Hippocampal formation (tissue), 2 donors: ENCODE measurements at places on chromosomes 3 and 15.
A peak's percentile ranks its signal among the peaks of the same experiment; 100 is the strongest.

GRCh38 chr3:179321668-179322285 is 1.1 kb upstream of the ZNF639 start:
- peak; percentile 12 for DNase-seq

DNA sequence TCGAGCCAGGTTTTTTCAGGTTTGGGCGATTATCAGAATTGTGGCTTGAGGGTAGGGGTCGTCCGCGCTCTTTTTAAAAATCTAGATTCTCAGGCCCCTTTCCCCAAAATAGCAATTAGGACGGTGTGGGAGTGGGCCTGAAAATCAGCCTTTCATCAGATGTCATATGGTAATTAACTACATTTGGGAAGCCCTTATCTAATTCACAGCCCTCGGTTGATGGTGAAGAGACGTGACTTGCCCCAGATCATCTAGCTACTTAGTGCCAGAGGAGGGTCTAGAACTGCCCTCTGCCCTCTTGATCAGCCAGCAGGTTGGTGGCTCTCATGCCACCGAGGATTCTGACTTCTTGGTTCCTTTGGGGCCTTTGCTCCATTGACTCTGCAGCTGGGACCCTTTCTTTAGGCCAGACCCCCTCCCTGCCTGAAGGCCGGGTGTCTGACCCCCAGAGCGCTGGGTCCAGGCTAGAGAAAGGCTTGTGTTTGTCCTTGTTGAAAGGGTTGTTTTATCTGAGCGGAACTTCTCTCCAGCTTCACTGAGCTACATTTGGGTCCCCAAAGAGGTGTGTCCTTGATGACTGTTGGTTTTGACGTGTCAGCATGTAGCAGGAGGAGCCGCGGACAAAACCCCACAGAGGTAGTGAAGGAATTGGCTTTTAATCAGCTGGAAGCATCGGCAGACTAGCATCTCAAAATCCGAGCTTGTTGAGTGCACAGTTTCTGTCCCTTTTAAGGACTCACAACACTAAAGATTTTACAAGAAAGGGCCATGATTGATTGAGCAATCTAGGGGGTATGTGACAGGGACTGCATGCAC is 857 bp downstream of the AEN start:
- no peak for DNase-seq

DNA sequence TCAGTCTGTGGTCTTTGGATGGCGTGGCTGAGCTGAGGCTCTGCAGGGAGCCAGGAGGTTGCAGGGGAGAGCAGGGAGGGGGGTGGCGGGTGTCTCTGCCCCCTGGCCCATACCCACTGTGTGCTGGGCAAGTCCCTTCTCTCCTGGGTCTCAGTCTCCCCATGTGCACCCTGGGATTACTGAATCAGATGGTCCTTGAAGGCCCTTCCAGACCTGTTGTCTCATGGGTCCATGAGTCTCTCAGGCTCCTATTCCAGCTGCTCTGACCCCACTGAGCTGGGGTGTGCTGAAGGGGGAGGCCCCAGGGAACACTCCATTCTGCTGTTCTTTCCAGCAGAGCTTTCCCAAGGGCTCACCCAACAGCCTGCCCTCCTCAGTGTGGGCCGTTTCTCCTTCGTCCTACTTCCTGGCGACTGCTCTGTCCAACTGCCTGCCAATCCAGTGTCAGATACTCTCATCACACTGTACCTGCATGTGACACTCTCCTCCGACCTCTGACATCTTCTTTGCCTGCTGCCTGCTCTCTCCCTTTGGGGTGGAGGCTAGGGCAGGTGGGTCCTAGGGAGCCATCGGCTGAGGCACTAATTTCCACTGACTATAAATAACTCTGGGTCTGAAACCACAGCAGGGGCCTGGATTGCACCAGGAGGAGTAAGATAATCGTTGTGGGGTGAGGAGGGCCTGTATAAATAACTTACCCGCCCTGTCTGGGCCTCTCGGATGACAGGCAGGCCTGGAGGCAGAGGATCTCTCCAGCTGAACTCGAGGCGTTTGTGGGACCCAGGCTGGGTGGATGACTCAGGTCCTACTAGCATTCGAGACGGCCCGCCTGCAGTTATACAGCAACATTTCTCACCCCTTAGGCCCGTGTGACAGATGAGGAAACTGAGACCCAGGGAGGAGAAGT is 67.1 kb downstream of the ATP2B2 start:
- no peak for DNase-seq

GRCh38 chr3:170709046-170709445 is 123.2 kb upstream of the SLC7A14 start:
- no peak for DNase-seq

- DNase-seq: no peak
Observed at GRCh38 chr15:35007397-35007796, 19.3 kb upstream of the ZNF770 start.

DNA sequence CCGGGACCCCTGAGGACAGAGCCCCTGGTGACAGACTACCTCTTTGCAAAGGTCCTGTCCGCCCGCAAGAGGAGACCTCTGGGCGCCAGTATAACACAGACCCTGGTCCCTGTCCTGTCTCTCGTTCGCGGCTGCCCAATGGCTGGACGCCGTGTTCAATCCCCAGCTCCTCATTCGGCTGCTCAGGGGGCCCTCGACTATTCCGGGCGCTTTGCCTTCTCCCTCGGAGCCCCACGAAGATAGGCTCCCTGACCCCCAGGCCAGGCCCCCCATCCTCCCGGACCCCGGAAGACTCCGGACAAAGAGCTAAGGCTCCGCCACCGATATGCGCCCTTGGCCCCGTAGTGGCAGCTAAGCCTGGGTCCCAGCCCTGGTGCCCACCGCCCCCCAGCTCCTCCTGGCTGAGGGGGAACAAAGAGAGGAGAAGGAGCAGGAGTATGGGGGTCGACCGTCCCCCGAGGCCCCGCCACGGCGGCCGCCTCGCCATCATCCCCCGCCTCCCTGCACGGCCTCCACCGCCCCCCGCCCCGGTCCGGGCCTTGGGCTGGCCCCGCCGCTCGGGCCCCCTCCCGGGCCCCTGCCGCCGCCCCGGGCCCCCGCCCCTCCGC is 437 bp downstream of the CELSR3 start:
- no peak for DNase-seq

DNA sequence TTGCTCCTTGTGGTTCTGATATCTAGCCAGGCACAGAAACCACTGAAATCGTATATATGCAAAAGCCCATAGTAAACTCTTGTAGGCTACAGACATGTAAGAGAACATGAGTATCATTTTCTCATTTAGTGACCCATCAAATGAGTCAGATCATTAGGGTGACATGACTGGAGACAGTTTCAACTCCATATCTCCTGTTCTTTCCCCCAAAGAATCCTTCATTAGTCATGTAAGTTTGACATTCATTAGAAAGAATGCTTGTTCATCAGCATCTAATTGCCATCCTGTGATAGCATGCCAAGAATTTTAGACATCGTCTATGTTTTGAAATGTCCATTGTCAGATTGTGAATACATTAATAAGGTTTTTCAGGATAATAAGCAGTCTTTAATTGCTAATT is 264.9 kb upstream of the TPM1 start:
- DNase-seq: no peak

- no peak for DNase-seq
Observed at GRCh38 chr15:64232400-64232799, 69.6 kb upstream of the PPIB start.

DNA sequence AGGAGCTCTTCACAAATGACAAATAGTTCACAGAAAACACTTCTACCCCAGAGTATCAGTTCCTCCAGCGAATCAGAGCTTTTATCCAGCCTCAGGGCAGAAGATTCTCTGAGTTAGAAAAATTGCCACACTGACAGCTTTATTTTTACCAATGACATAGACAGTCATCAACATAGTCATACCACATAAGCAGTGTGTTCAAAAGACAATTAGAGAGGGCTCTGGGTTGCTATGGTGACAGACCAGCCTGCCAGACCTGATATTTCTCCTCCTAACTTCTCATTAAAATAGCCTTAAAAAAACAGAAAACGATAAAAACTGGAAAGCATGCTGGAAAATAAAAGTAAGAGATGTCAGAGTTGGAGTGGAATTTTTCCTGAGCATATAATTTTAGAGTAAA is 45.9 kb upstream of the COL6A5 start:
- DNase-seq: no peak

- DNase-seq: no peak
Observed at GRCh38 chr3:189512039-189512438, 119.2 kb upstream of the TP63 start.

GRCh38 chr3:106629215-106629832 is 747.9 kb upstream of the CCDC54 start:
- no peak for DNase-seq

DNA sequence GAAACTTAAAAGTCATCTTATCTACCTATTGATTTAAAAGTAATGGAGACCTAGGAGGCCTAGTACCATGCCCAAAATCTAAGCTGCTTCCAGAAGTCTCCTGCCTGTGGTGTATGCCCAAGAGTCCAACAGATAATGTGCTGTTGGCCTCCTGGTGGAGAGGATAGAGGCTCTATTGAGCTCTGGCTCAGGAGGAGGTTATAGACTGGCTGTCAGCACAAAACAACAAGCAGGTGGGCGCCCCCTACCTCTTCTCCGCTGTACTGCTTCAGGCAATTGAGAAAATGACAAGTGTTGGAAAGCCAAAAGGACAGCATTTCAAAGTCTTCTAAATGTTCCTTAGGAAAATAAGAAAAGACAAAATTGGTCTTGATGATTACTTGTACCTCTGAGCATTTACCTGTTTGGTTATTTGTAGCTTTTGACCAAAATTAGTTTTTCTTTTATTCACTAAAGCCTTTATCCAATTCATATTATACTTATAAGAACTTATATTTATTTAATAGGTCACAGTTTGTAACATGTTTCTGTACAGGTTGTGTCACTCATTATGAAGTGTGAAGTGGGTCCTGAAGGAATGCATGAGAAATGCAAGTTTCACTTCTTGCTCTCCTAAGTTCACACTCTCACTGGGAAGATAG is 17.2 kb upstream of the GNB5 start:
- DNase-seq: no peak

DNA sequence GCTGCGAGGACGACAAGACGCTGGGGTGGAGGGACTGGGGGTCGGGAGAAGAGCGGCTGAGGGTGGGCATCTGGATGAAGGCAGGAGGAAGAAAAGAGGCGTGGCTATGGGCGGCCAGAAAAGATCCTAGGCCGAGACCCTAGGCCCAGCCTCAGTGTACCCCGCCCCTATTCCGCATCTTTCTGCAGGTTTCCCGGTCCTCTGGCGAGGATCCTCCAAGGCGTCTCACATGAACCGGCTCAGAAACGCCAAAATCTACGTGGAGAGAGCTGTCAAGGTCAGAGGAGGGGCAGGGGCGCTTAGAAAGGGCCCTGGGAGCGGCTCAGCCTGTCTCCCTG is 340 bp downstream of the TTLL3 start:
- no peak for DNase-seq

GRCh38 chr3:53187430-53187829 is 26.4 kb downstream of the PRKCD start:
- no peak for DNase-seq

GRCh38 chr3:126573492-126574117 is 14.9 kb upstream of the C3orf22 start:
- no peak for DNase-seq

DNA sequence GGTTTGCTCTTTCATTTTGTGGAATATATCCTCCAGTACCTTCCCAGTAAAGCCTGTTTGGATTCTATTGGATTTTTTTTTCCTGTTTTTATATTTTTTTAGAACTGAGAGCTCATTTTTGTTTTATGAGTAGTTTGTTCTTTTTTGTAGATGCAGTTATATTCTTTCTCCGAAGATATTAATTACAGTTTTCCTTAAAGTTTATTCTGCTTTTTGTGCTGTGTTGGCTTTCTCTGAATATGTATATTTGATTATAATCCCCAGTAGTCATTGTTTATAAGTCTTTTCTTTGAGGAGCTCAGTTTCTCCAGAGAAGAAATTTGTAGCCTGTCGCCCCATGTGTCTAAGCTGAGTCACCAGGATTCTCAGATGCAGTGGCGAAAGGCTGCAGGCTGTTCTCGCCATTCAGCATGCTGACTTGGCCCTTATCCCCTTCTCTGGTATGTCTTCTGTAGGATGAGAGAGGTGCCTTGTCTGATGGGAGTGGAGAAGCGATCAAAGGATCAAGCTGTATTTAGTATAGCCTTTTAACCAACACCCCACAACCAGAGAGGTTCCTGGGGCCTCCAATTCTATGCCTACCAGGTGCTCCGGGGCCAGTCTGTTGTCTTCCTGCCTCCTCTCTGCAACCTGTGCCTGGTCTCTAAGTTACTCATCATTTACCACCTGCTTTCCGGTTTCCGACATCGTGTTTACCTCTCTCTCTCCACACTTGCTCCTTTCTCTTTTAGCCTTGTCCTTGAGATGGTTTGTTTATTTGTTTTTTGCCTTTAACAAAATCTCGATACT is 31.7 kb upstream of the MFSD1 start:
- no peak for DNase-seq

DNA sequence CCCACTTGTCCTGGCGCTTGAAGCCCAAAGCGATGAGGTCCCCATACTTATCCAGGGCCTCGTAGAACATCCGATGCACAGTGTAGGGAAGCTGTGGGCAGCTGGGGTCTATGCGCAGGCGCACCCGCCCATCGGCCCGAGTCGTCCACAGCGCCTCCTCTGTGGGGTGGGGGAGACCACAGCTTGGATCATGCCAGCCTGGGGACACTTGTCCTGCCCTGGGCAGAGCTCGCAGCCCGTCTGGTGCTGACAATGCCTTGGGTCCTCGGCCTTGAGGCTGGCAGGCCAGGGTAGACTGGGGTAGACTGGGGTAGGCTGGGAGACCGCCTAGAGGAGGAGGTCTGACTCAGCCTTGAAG is 39.8 kb downstream of the ACSBG1 start:
- no peak for DNase-seq

GRCh38 chr3:82178291-82178690 is 416.8 kb upstream of the GBE1 start:
- no peak for DNase-seq

GRCh38 chr15:74768771-74769342 is 13.0 kb upstream of the CSK start:
- DNase-seq: peak; percentile 62

- DNase-seq: no peak
Observed at GRCh38 chr3:106004137-106004681, 135.4 kb upstream of the CBLB start.

DNA sequence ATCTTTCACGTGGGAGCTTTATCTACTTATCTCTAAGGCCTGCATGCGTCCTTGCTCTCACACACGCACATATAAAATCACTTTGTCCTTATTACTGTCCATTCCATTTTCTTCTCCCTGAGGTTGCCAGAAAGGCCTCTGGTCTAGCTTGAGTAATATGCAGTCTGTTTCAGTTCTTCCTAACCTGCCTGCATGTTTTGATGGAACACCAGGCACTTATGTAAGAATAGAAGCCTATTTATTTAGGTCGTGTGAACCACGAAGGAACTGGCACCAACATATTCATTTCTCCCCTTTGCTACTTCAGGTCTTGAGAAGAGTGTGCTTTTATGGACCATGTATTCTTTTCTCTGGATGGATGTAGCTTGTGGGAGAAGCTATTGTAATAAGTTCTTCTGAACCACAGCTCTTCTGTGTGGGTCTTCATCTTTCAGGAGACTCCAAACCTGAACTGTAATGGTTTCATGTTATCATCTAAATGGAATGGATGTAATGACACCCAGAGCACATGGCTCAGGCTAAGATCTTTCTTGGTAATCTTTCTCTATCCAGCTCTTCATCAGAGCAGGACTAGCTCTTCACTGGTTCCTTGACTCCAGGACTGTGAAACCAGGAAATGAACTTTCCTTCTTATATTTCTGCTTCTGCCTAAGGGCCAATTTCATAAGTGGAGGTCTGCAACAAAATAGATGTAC is 53.8 kb downstream of the UBE2E2 start:
- no peak for DNase-seq
